ENCODE measurements at places on chromosomes 3 and 15.
A peak's percentile ranks its signal among the peaks of the same experiment; 100 is the strongest.

- DNase-seq: peak; percentile 67
These were observed 23.3 kb downstream of the STAG1 start for GRCh38 chr3:136728918-136729317.

DNA sequence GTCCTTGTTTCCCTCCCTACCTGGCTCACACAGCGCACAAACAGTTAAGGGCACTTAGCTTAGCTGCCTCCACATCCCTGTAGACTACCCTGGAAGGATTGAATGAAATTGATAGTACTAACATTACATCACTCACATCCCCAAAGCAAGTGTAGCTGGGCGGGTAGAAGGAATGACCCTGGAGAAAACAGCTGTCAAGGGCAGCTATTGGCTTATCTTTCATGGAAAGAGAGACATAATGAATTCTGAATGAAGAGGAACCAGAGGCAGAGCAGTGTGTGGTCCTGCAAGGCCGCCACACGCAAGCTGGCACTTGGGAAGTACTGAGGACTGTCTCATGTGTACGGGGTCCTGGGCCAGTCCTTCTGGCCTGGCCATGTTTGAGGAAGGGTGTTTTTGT lies 369.6 kb upstream of the RGMA start:
- DNase-seq: no peak

DNA sequence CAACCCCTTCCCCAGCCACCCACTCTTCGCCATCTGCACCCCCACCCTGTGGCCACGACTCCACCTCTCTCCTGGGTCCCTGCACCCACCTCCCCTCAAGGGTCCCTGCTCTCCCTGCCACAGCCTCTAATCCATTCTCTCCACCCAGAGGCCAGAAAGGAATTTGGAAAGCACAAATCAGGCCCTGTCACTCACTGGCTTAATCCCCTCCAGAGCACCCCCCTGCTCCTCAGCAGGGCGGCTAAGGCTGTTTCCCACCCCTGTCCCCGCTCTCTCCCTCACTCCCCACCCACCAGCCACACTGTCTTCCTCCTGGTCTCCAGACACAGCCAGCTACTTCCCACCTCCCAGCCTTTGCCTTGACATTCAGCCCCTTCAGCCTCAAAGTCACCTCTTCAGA lies 150.0 kb upstream of the LINGO1 start:
- DNase-seq: no peak

DNA sequence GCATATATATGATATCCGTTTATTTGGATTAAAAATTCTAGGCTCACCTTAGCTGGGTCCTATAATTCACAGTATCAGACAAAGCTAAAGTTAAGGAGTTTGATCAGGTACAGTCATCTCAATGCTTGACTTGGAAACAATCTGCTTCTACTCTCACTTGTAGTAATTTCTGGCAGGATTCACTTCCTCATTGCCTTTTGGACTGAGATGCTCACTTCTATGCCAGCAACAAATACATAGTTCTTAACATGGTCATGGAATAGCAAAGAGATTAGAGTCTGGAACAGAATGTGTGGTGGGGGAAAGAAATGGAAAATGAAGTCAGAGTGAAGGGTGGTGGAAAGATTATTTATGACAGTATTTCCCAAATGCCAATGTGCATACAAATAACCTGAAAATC lies 693.6 kb downstream of the CADM2 start:
- no peak for DNase-seq

GRCh38 chr15:74179101-74179841 lies 5.8 kb downstream of the ISLR start:
- peak; percentile 86 for DNase-seq

DNA sequence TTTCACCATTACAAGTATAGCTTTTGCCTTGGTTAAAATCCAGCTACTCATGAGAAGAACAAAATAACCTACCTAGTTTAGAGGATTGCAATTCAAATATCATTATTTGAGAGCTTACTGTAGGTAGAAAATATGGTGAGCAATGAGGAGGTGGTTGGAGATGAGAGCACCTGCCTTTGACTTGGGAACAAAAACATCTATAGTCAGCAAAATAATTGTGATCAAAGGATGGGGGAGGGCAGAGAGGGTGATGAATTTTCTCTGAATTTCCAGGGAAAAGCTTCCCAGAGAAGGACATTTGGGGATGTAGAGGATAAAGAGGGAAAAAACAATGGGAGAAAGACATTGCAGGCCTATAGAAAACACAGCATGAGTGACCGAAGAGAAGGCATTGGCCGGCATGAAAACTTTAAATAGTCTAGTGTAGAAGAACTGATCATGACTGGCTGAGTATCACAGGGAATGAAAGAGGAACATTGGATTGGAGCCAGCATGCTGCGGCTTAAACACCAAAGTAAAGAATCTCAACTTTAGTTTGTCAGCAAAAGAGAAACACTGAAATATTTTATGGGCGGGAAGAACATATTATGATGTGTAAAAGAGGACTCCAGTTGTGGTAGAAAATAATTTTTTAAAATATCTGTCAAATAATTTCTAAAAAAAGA lies 581.3 kb downstream of the UNC13C start:
- no peak for DNase-seq

DNA sequence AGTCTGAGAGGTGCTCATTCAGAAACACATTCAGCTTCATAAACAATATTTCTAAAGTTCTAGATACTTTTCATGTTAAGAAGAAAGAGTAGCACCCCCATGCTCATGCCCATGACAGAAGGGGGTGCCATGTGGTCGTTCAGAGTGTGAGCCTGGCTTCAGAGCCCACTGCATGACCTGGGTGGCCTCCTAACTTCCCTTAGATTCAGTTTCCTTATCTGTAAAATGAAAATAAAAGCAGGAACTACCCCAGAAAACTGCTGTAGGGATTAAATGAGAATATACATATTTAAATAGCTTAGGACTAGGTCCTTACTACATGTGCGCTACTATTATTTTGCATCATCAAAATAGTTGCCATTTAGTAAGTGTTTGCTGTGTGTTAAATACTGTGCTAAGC lies 69.2 kb downstream of the ABHD5 start:
- DNase-seq: no peak

DNA sequence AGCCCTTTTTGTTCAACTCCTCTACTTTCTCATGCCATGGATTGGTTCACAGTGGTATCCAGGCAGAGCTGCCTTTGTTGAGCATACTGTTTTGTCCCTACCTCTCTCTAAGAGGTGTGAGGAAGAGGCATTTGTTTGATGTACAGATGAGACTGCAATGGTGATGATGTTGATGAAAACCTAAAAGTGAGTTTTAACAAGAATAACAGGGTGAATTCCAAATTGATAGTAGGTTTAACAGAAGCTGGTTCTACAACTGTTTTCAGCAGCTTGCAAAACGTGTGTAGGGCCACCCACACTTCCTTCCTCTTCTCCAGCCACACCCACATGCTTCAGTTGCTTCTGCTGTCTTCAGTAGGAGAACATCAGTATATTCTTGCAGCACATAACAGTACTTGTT lies 10.2 kb downstream of the SNRK start:
- DNase-seq: peak; percentile 23

DNA sequence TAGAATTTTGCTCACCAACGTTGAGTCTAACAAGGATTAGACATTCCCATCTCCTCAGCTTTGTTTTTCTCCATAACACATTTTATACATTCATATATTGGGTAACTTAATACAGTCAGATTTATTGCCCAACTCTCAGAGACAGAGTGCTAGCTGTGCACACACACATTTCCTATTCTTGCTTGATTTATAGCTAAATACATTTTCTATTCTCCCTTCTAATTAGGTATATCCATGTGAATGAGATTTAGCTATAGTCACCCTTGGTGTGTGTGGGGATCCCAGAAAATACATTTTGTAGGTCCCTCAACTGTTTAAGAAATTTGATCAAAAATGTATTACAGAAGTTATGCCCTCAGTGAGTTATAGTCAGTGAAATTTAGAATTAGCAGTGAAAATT lies 715.4 kb downstream of the NSUN3 start:
- no peak for DNase-seq

GRCh38 chr3:41095702-41096101 lies 103.6 kb upstream of the CTNNB1 start:
- DNase-seq: no peak

- DNase-seq: no peak
These were observed 27.7 kb downstream of the TIPIN start for GRCh38 chr15:66328771-66329170.

DNA sequence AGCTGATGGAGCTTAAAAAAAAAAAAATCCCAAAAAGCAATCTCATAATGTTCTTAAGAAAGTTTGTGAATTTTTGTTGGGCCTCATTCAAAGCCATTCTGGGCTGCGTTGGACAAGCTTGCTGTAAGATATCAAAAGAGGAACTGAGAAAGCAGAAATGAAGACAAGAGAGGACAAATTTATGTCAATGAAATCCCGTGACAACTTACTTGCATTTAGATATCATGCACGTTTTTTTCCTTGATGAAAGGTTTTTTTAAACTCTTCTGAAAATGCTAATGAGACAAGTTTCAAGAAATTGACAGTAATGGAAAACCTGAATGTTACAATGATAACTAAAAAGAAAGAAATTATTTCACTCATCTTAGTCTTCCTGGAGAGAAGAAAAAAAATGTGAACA lies 662.9 kb downstream of the SQOR start:
- no peak for DNase-seq

Data from IMR-90 (cell line).